OCI-LY7 (cell line): ENCODE measurements at places on chromosomes 16 and 17. TPM values are rescaled to one million over a fixed set of nuclear protein-coding genes. Genes with fewer than 3 reads are reported as not detected.

The ANKRD40CL gene
- not detected in 2 replicates for total RNA-seq

The PNMT gene
- not detected in 2 replicates for total RNA-seq

The OTOA gene
- 0.09 TPM in 1 of 2 replicates, not detected in the other for total RNA-seq

The KRT31 gene
- total RNA-seq = not detected in 2 replicates

The RNF222 gene
- total RNA-seq = 0.15 TPM in 2 replicates

The ATAD5 gene
- total RNA-seq = 35.9 and 40.9 TPM in 2 replicates

The C17orf78 gene
- total RNA-seq = not detected in 2 replicates

The TPSB2 gene
- total RNA-seq = not detected in 2 replicates

The TMEM238L gene
- not detected in 2 replicates for total RNA-seq

The TAC4 gene
- not detected in 2 replicates for total RNA-seq

The ABCC3 gene
- total RNA-seq = not detected in 2 replicates

The LGALS9B gene
- not detected in 2 replicates for total RNA-seq

The IL17C gene
- total RNA-seq = 0.50 and 0.86 TPM in 2 replicates

The SNX20 gene
- total RNA-seq = 1.3 and 1.5 TPM in 2 replicates

The PDILT gene
- not detected in 2 replicates for total RNA-seq

The PDXDC1 gene
- total RNA-seq = 83.3 and 85.3 TPM in 2 replicates

The FBXL16 gene
- total RNA-seq = 0.42 and 0.52 TPM in 2 replicates

The ZNF689 gene
- total RNA-seq = 15.5 and 16.7 TPM in 2 replicates

The KRTAP4-3 gene
- not detected in 2 replicates for total RNA-seq
